GM10248 (cell line): ENCODE measurements at places on chromosomes 4 and X.

DNA sequence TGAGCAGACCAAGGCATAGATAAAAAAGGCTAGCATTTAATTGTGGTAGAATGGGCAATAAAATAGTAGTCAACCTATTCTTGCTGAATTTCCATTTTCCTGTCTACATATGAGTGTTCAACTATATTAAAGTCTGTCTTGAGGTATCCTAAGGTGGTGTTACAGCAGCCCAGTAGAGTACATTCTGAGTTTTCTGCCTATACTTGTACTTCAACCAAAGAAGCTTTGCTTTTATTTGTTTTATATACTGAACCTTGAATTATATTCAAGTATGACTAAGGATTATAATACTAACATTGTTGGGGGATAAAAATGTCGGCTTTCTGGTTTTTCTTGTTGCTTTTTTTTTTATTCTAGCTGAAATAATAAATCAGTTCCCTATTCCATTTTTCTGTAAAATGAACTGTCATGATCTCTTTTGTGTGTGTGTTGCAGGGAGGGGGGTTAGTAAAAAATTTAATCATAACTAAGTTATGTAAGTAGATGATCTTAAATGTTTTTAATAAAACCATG, 106.7 kb downstream of the PDLIM5 start:
- no peak for DNase-seq

- DNase-seq: peak; percentile 24
Measured at GRCh38 chr4:52376132-52376704, 282.9 kb downstream of the USP46 start.

- no peak for DNase-seq
Measured at GRCh38 chrX:68669094-68669860, 21.8 kb downstream of the STARD8 start.

DNA sequence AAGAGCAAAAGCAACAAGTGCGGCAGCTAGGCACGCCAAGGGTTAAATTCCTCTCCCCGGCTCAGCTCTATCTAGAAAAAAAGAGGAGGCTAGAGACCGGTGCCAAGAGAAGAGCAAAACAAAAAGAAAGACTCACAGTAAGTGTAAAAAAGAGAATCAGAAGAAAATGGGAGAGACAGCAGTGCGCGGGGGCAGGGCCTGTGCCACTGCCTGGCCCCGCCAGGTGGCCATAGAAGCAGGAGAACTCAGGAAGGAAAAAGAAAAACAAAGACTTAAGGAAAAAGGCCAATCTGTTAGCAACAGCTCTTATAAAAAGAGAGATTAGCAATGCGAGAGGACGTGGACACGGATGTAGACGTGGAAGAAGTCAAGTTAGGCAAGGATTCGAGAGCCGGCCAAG, 3.2 kb downstream of the ACOX3 start:
- DNase-seq: no peak

- no peak for DNase-seq
Measured at GRCh38 chrX:9646471-9647224, 119.0 kb downstream of the GPR143 start.

- no peak for DNase-seq
Measured at GRCh38 chr4:172813359-172813923, 355.2 kb upstream of the GALNT7 start.
